ENCODE measurements at places on chromosomes 12 and 14.

GRCh38 chr12:60191271-60191670, 595.4 kb downstream of the SLC16A7 start:
- DNase-seq: no peak

- DNase-seq: no peak
Observed at GRCh38 chr14:74258764-74259035, 19.5 kb downstream of the VSX2 start.

DNA sequence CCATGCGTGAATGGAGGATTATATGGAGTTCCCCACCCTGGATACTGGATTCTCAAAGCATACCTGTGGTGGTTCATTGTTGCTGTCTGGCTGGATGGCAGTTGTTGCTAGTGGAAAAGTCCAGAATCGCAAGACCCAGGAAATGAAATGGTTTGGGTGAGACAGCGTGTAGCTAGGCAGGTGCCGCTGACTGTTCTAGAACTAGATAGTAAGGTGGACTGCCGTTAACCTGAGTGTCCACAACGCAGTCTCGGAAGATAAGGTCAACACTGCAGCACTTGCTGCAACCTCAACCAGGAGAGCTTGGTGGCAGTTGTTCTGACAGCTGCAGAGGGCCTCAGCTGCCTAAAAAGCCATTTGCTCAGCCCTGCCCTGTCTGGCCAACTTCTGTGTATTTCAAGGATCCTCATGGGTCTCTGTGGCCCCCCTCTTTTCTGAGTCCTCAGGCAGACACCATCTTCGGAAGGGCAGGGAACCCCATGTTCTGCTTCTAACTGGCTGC, 15.5 kb upstream of the IRF2BPL start:
- peak; percentile 46 for DNase-seq

DNA sequence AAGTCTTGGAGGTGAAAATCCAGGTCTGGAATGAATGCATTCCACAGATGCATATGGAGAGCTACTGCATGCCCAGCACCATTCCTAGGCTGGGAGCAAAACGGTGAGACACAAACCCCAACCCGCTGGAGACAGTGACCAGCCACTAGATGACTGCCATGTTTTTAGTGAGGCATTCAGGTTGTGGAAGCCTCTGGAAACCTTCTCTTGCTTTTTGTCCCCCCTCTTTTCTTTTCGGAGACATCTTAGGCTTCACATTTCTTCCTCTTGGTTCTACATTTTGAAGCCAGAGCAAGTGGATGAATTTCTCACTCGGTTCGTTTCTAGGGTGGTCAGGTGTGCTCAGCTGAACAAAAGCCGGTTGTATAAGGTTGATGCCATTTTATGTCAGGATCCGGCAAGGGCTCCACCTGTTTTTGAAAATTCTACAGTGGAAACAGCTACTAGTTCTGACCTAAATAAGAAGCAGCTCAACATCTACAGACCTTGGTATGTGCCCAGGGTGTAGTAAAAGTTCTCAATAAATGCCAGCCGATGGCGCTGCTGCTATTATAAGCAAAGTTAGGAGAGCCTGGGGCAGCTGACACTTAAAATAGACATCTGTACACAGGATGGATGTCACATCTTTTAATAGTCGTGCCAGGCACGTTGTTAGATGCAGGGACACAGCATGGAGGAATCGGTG, 1.8 kb upstream of the ZNF839 start:
- DNase-seq: peak; percentile 39

GRCh38 chr12:49976557-49976956, 3.8 kb downstream of the AQP6 start:
- no peak for DNase-seq

GRCh38 chr12:49220972-49221371, 32.1 kb upstream of the TUBA1A start:
- no peak for DNase-seq

GRCh38 chr12:1843641-1844005, 23.3 kb downstream of the LRTM2 start:
- no peak for DNase-seq

GRCh38 chr14:52352061-52352491, 38.0 kb downstream of the PTGER2 start:
- DNase-seq: no peak

DNA sequence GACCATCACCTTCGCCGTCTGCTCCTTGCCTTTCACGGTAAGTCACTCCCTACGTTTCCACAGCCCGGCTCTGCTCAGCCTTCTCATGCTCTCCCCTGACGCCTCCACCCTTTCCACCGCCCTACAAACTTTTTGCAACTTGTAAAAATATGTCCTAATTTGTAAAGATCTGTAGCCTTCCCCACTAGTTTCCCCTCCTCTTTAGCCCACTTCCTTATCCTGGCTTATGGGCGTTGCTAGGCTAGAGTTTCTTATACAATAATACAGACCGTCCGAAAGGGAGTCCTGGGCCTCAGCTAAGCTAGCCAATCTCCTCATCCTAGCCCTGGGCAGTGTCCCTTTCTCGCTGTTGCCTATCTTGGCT, 1.2 kb downstream of the PTGER2 start:
- DNase-seq: no peak

DNA sequence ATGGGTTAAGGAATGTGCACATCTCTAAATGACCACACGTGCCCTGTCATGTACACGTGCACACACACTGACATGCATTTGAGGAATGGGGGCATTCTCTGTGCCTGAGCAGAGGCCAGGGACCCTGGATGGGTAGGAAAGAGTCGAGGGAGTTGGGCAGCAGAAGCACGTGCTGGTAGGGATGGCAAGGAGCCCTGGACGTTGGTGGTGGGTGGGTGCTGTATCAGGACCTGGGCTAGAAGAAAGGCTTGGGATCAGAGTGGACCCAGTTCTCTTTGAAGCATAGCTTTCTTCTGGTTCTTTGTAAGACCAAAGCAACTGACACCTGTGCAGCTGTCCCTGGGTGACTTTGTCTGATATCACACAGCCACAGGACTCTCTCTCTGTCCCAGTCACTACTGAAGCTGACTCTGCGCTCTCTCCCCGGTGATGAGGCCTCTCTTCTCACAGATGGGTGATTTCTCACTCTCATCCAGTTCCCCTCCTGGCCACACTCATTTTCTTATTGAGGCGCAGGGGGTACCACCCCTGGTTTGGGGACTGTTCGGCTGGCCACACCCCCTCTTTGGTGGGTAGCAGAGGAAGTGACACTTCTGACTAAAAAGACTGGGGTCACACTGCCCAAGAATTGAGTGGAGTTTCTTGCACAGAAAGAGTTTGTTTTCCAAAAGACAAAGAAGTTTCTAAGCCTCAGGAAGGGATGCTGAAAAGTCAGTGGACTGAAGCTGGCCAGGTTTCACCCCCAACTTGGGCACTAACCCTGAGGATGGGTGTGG, 171.7 kb upstream of the RTL1 start:
- no peak for DNase-seq

- DNase-seq: peak; percentile 32
Observed at GRCh38 chr12:52389313-52390207, 4.1 kb upstream of the KRT84 start.

DNA sequence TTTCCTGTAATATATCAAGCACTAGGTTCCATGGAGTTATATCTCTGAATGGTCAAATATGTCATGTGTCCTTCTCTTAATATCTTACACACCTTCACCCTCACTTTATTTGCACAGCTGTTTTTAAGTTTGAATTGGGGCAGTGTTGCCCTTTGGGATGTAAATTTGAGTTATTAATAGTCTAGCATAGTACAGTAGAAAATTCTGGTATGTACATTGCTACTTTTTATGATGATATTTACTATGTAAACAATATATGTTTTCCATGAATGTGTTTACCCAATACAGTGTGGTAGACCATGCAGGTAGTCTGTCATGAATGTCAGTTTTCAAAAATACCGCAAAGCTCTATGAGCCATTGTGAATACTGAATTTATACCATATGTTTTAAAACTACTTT, 50.5 kb downstream of the METTL25 start:
- no peak for DNase-seq

- DNase-seq: peak; percentile 40
Observed at GRCh38 chr12:101927036-101927435, 49.7 kb downstream of the DRAM1 start.

GRCh38 chr14:61950340-61950739, 188.1 kb downstream of the SNAPC1 start:
- DNase-seq: peak; percentile 15

- DNase-seq: no peak
Observed at GRCh38 chr12:50728417-50728816, 35.5 kb upstream of the ATF1 start.

GRCh38 chr12:105457026-105457425, 126.5 kb downstream of the C12orf75 start:
- DNase-seq: no peak

GRCh38 chr14:56081139-56081538, 37.1 kb upstream of the PELI2 start:
- DNase-seq: peak; percentile 85

DNA sequence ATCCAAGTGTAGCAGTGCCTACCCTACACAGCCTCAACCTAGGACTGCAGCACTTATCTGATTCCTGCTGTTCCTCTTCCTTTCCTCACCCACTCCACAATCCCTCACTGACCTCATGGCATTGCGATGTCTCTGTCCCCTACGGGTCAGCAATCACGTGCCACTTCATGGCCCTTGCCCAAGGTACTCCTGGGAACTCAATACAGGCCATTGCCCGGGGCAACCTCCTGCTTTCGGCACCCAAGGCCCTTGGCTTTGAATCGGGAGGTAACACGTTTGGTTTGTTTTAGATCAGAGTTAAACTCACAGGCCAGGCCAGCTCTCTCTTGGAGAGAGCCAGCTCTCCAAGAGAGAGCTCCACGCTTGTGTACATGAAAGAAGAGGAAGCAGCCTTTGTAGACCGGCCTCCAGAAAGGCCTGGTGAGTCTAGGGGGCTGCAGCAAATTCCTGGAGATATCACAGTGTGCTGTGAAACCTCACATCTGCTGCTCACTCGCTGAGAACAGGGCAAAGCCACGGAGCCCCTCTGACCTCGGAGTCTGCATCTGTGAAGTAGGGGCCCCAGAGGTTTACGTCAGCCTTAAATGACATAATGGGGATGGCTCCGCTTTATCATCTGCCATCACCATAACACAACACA, 12.2 kb downstream of the CLMN start:
- DNase-seq: no peak

DNA sequence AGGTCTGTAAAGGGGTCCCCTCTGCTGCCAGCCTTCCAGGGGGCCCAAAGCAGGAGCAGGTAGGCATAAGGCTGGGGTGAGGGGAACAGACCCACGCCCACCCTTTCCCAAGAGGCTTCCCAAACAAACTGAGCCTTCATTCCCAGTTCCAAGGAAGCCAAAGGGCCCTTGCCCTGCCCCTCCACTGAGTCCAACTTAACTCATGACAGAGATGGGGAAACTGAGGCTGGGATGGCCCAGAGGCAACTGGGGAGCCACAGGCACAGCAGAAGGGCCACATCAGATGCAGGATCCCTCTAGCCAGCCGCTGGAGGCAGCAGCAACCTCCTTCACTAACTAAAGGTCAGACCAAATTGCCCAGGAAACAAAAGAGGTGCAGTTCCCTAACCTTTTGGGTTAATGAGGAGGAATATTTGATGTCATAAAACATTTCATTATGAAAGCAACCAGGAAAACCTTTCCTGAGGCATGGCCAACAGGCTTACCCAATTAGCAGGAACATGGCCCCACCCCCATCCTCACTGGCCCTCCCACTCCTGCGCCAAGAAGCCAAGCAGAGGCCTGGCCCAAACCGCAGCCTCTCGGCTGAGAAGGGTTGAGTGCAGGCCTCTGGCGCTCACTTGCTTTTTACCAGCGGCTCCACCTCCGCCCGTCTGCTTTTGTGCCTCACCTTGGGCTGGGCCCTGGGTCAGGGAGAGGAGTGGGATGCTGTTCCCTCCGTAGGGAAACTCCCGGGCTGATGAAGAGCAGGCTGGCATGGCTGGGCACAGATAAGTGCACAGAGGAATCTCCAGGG, 293.5 kb upstream of the RTL1 start:
- DNase-seq: no peak

GRCh38 chr12:85627584-85627983, 208.6 kb downstream of the RASSF9 start:
- DNase-seq: peak; percentile 70

- DNase-seq: peak; percentile 96
Observed at GRCh38 chr12:92143686-92144630, 1.7 kb downstream of the BTG1 start.

DNA sequence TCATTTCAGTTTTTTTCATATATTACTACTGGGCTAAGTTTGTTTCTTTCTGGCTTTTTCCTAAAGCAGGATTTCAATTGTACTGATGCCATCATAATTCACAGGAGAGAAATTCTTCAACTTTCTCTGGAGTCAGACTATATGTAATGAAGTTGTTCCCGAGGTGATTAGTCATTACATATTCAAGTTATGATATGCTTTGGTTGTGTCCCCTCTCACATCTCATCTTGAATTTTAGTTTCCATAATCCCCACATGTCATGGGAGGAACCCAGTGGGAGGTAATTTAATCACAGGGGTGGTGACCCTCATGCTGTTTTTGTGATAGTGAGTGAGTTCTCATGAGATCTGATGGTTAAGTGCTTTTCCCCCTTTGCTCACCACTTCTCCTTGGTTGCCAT, 227.5 kb upstream of the LRIG3 start:
- DNase-seq: no peak

DNA sequence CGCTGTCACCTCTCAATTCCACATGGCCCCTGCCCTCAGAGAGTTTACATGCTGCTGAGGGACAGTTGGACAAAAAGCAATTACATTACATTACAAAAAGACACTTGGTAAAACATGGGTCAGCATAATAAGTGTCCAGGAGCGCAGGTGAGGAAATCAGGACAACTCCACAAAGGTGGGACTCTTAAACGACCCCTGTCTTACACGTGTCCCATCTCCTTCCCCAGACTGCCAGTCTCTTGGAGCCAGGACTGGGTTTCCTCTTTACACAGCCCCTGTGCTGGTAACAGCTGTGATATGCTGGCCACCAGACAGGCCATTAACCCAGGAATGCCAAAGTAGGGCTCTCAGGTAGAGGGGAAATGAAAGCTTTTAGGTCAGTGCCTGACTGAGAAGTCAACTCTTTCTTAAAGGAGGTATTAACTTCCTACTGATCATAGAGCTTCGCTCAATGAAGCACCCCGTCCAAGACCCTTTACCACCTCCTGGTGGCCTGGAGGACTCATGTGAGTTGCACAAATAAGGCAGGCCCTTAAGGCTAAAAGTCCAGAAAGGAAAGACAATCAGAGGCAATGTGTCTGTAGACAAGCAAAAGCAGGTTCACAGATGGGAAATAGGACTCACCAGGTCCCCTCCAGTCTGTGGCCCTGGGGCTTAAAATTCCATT, 55.5 kb downstream of the ANO2 start:
- DNase-seq: no peak
